GM23338 (cell line): ENCODE measurements at places on chromosomes 11 and 22.

GRCh38 chr11:77909277-77909676, 85.2 kb downstream of the INTS4 start:
- no peak for DNase-seq

DNA sequence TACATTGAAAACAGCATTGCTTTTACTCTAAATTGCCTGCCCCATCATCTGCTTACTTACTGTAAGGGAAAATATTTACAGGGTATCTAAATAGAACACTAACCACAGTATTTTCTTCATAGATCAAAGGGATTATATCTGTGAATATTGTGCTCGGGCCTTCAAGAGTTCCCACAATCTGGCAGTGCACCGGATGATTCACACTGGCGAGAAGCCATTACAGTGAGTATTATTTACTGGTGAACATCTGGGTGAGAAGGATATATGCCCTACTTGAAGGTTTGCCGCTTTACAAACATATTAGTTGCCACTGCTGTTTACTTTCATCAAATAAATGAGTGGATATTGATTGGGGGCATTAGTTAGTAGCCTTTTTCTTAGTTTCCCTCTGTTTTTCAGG, 5.9 kb upstream of the CNTF start:
- DNase-seq, result no peak

- DNase-seq, result peak; percentile 94
Measured at GRCh38 chr22:36856121-36856791, 4.5 kb upstream of the NCF4 start.

DNA sequence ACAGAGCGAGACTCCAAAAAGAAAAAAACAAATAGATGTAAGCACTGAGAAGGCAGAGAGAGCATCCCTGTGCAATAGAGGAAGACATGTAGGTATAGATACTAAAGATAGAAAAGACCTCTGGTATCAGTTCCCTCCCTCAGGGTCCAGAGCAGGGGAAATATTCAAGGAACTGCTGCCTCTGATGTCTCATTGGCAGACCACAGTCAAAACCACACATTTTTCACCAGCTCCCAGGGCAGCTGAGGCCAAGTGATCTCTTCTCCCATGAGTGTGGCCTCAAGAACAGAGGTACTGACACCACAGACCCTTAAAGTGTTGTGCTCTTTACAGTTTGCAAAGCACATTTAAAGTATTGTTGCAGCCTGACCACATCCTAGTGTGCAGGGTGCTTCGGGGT, 288.5 kb downstream of the NTM start:
- no peak for DNase-seq

GRCh38 chr11:77377734-77378133, 76.2 kb upstream of the GDPD4 start:
- DNase-seq, result no peak

- no peak for DNase-seq
Measured at GRCh38 chr11:115848611-115849010, 344.4 kb upstream of the CADM1 start.

DNA sequence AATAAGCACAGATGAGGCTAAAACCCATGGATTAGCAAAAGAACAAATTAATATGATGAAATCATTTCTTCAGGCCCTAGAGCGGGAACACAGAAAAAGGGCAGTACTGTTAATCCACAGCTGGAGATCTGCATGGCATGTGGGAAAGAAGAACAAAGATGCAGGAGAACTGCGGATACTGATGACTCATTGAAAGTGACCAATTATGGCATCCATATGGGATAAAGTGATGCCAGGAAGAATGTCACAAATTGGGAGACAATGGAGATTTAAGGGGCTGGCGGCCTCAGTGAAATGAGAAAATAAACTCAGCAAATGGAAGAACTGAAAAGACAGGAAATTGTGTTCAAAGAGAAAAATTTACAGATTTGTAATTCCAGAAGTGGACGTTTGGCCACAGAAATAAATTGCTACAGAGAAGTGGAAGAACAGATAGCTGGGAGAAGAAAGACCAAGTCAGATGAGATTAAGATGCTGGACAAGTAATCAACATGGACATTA, 39.4 kb downstream of the SIK3 start:
- peak; percentile 47 for DNase-seq

- DNase-seq, result no peak
Measured at GRCh38 chr11:16800382-16800781, 61.9 kb downstream of the C11orf58 start.

DNA sequence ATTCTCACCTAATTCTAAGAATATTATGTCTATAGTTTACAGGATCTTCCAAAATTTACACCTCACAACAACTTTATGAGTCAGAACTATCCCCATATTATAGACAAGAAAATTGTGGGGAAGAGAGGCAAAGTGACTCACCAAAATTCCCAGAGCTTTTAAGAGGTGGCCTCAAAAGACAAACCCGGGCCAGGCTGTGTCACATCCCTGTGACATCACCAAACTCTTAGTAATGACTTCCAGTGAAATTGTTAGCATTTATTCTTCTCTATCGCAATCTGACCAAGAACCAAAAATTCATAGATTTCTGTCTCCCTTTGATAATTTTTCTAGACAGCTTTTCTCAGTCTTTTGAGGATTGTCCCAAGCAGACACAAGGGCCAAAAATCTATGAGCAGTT, 134.3 kb downstream of the SNX19 start:
- no peak for DNase-seq

DNA sequence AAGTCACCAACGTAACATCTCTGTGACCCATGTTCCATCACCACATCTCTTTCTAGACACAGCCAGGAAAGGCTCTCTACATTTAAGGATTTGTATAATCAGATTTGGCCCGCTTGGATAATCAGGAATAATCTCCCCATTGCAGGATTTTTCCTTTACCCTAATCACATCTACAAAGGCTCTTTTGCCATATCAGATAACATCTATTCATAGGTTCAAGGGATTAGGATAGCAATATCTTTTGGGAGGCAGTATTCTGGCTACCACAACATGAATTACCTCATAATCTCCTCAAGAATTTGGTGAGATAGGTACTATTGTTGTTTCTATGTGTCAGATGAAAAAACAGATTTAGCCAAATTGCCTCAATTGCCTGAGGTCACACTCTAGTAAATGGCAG, 142.8 kb upstream of the UBASH3B start:
- DNase-seq, result no peak

GRCh38 chr11:65317025-65317786, 2.5 kb downstream of the CDC42EP2 start:
- peak; percentile 80 for DNase-seq

DNA sequence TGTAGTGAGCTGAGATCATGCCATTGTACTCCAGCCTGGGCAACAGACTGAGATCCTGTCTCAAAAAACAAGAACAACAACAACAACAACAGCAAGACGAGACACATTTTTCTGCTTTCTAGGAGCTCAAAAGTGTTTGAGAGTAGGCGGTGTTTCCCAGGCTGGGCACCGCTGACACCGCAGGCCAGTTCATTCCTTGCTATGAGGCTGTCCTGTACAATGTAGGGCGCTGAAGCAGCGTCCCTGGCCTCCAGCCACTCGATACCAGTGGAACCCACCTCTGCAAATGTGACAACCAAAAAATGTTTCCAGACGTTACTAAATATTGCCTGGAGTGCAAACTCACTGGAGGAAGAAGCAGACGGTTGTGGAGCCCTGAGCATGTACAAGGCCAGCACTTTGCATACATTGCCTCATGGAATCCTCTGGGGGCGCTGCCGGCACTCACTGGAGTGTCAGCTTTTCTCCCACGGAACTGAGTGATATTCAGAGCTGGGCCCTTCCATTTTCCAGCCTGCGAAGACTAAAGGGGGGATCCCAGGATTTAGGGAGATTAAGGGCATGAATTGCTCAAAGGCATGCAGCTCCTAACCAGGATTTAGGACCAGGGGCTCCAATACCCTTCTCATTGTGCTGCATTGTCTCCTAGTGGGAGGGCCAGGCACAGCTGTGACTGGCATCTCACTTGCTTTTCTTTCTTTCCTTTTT, 5.8 kb upstream of the MIEF1 start:
- DNase-seq, result peak; percentile 91

GRCh38 chr11:78438298-78438975, 20.8 kb upstream of the GAB2 start:
- DNase-seq, result no peak

- DNase-seq, result peak; percentile 98
Measured at GRCh38 chr22:36368359-36368983, 19.3 kb downstream of the MYH9 start.

- peak; percentile 84 for DNase-seq
Measured at GRCh38 chr22:19174106-19175025, 4.2 kb downstream of the SLC25A1 start.

DNA sequence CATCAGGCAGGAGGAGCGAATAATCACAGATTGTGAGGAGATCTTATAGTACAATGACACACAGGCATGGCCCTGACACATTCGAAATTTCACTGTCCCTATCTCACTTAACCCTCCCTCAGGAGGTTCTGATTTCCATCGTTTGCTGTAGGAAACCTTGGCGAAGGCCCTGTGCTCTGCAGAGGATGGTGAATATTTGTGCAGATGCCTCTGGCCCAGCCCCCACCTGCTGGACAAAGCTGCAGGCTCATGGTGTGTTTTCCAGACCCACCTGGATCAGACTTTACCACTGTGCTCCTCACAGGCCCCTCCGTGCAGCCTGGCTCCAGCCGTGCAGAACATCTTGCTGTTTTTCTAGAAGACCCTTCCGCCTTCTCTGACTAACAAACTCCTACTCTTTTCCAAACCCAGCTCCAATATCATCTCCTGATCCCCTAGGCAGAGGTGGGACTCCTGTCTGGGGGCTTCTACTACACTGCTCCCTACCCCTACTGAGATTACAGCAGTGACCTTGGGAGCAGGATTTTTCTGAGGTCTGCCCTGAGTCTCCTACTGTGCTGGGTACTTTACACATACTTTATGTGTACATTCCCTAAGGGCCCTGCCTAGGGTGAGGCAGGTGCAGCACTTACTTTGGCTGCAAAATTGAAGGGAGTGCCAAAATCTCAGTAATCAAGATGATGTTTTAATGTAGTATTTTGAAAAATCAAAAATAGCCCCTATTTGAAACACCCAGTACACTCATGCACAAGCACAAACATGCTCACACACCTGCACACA, 412.7 kb downstream of the SOX6 start:
- no peak for DNase-seq

DNA sequence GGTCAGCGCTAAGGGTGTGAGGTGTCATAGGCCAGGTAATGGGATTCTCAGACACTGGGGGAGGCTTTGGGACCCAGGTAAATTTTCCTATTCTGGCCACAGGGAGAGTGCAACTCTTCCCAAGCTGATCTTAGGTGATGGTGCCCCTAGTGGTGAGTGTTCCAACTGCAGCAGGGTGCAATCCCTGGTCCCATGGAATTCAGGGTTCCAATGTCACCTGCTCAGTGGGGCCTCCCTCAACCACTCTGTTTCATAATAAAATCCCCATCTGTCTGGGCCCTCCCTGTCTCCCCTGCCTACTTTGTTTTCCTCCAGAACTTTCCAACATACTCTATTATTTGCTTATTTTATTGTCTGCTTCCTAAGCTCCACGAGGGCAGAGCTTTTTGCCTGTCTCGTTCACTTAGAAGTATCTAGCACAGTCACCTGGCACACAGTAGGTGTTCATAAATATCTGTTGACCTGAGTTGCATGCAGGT, 2.9 kb upstream of the SGSM1 start:
- DNase-seq, result peak; percentile 95

DNA sequence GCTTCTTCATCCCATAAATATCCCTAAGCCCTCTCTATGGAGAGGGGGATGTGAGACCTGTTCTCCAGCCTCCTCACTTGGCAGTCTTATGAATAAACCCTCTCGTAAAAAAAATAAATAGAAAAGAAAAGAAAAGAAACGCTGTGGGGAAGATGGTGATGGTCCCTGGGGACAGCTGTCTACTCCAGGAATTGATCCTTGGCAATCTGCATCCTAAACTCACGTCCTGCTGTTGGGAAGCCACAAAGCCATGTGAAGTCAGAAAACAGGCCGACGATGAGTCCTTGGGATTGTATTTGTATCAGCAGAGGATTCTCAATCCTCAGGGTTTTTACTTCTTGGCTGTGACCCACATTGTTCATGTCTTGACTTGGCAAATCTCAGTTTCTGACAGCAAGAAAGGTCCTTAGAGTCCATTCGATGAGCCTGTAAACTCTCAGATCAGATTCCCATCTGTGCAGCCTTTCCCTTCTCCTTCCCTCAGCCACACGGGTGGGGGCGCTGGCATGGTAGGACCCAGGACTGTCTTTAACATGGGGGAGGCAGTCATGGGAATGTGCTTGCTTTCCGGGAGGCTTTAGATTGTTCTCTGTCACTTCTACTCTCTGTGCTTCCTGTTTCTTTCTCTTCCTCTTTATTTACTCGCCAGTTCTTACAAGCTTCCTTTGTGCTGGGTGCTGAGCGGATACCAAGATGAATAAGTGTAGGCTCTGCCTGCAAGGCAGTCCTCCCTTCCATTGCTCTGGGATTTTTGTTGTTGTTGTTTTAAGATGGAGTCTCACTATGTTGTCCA, 24.9 kb downstream of the TCP11L1 start:
- peak; percentile 18 for DNase-seq

DNA sequence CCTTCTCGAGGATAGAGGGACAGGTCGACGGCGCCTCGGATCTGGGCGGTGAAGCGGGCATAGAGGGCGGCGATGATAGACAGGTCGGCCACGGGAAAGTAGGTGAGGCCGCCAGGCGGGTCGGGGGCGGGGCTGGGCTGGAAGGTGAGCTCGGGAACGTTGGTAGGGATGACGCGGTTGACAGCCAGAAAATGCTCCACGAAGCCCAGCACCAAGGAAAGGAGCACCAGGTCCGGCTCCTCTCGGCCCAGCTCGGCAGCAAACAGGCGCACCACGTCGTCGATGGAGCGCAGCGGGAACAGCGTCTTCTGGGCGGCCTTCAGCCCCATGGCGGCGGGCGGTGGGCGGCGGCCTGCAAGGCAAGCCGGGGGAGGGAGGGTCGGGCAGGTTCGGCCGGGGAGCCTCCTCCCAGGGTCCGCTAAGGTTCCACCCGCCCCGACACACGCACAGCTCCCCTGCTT, 540 bp downstream of the MEN1 start:
- peak; percentile 81 for DNase-seq

DNA sequence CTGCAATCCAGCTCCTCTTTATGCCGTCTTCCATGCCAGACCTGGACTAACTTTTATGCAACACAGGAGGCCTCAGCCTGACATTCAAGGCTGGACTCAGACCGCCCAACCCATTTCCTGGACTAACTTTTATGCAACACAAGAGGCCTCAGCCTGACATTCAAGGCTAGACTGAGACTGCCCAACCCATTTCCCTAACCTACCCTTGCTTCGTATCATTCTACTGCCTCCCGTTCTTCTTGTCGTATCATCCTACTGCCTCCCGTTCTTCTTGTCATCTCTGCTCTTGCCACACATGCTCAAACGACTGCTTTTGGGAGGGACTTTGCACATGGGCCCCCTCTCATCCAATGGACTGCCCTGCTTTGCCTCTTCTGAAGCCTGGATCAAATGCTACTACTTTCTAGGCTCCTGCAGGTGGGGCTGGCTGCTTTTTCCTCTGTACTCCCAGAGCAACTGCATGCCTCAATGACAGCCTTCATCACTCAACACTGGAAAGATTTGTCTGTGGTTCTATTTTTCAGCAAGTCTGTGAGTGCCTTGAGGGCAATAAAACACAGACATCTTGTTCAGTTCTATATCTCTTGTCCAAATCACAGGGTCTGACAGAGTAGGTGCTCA, 7.8 kb downstream of the TBC1D10A start:
- DNase-seq, result peak; percentile 27

GRCh38 chr11:130945896-130946295, 29.6 kb upstream of the SNX19 start:
- no peak for DNase-seq
